ENCODE measurements at places on chromosomes 3 and 15.

DNA sequence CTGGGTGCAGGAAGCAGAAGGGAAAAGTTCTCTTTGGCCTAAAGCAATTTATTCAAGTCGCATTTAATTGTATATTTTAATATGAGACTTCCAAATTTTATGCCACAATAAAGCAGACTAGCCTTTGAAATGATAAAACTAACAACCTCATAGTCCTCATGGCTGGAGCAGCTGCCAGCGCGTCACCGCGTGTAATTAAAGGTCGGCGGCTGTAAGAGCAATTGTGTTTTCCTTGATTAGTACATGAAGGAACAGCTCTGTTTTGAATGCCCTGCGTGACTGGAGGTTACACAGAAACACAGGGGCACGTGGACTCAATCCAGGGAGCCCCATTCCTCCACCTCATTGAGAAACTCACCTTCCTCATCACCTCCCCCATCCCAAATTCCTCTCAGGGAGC is 10.1 kb upstream of the LRRC15 start:
- no peak for DNase-seq

DNA sequence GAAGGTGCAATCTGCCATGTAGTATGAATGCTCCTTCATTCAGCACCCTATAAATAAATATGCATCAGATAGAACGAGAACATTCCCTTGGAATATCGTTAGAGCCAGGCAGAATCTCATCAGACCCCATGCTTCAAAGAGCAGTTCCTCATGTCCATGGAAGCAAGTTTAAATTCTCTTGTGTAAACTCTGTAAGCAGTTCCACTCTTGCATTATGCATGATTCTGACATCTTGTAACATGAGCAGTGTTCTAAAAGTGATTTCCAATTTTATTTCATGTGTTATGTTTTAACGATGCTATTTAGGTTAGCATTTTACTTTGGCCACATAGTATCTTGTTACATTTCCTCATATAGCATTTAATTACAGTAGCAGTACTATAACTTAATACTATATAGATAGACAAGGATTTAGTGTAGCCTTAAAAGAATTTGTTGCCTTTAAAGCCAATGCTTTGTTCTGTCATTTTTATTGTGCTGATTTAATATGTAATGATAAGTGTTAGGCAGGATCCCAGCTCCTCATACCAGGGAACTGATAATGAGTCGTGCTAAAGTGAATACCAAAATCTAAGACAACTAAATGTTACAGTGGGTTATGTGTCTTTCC is 161.2 kb upstream of the NECTIN3 start:
- DNase-seq, result no peak

GRCh38 chr3:24533561-24534193 is 39.0 kb upstream of the THRB start:
- no peak for DNase-seq

DNA sequence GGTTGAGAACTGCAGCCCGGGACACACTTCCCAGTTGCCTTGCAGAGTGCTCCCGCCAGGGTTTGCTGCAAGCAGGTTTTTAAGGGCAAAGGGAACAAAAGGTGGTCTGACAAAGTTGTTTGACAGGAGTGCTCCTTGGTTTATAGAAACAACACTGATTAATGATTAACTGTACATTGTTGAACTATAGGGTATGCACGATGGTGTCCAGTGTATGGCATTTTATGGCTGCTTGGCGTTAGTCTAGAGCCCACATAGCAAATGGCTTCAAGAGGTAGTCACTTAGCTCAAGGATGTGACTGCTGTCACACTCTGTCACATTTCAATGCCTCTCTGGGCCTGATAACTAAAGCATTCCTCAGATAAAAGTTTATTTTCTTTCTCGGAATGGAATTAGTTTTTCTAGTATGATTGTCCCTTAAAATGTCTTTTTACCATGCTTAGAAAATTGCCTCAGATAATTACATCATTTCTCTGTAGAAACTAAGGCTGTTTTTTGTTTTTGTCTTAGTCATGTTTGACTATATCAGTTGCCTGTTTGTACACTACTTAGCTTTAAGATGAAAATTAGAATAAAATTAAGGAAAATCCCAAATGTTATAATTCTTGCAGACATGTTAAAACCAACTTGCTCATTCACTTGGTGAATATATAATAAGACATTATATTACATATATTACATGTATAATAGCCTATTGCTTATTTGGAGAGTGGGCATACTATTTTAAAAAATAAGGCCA is 61.3 kb upstream of the GATM start:
- no peak for DNase-seq

DNA sequence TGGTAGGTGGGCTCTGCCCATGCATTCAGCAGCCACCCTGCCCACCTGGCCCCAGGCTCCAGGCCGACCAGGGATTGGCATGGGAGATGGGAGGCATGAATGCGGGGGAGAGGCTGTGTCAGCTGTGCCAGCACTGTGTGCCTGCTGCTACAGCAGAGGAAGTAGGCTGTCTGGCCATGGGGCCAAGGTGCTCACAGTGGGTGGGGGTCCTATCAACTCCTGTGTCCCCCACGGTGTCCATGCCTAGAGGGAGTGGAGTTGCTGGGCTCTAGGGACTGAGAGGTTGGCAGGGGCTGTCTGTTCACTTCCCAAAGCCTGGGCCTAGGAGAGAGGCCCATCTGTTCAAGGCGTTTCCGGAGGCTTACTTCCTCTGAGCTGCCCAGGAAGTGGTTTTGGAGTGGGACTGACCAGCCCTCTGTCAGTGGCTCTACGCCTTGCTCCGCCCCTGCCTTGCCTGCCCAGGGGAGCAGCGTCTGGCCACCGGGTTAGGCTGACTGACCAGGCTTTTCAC is 5.8 kb downstream of the PRKCD start:
- peak; percentile 60 for DNase-seq

- no peak for DNase-seq
Measured at GRCh38 chr15:67794832-67795574, 30.3 kb upstream of the SKOR1 start.

- no peak for DNase-seq
Measured at GRCh38 chr3:41997702-41998550, 36.0 kb upstream of the ULK4 start.

GRCh38 chr15:66170042-66170441 is 83.5 kb downstream of the MEGF11 start:
- DNase-seq, result no peak

DNA sequence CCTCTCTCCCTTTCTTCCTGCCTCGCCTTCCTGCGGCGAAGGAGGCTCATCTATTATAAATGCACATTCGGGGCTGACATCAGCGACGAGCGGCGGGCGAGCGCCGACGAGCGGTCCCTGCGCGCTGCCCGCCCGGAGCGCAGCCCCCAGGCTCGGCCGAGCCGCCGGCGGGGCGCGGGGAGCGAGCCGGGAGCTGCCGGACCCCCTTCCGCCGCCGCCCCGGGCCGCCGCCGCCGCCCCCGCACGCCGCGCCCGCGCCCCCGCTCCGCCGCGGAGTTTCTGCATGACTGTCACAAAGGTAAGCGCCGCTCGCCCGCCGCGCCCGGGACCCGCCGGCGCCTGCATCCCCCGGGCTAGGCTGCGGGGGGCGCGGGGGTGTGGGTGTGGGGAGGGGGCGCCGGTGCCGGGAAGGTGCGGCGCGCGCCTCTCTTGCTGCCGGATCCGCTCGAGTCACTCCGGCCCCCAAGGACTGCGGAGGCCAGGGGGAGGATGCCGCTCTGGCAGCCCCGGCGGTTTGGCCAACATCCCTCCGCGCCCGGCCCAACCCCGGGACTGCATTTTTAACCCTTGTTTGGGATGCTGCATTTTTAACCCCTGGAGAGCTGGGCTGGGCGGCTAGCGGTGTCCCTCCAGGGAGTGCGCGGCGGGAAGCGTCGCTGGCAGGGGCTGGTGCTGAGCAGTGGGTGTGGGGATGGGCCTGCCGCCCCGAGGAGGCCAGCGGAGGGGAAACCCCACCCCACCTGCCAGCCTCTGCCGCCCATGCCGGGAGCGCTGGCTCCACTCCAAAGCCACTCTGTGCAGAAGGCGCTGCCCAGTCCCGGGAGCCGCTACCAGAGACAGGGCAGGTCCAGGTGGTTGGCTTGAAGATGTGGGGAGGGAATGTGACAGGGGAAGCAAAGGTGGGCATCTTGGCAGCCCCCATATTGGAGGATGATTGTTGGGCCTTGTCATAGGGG is at the start of gene CORO2B:
TSS of gene CORO2B (plus strand) at position 14 of the 956 bp plus-strand sequence. CDS start at position 284, 270 bp downstream.
- no peak for DNase-seq

GRCh38 chr3:87025661-87026645 is 35.0 kb upstream of the VGLL3 start:
- no peak for DNase-seq

- no peak for DNase-seq
Measured at GRCh38 chr15:38174691-38175090, 77.9 kb upstream of the SPRED1 start.

GRCh38 chr3:169311381-169311780 is 352.1 kb downstream of the MECOM start:
- DNase-seq, result no peak

DNA sequence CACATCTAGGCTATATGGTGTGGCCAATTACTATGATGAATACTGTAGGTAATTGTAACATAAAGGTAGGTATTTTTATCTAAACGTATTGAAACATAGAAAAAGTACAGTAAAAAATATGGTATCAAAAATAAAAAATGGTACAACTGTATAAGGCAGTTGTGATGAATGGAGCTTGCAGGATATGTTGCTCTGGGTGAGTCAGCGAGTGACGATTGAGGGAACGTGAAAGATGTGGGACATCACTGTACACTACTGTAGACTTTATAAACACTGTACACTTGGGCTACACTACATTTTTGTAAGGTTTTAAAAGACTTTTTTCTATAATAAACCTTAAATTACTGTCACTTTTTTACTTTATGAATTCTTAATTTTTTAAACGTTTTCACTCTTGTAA is 10.3 kb downstream of the CTNNB1 start:
- DNase-seq, result no peak

DNA sequence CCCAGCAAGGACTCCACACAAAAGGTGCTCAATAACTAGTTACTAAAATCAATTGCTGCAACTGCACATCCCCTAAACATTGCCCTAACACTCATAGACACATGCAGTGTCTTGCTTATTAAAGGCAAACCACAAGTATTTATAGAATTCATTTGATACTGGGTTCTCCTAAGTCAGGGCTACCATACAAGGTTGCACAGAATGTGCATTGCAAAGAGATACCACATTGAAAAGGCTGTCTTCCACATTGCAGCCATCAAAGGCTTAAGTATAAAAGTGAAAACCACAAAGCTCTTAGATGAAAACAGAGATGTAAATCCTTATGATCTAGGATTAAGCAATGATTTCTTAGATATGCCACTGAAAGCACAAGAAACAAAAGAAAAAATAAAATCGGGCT is 33.6 kb upstream of the TOPAZ1 start:
- DNase-seq, result no peak

GRCh38 chr3:87973906-87974305 is 84.9 kb downstream of the CGGBP1 start:
- DNase-seq, result no peak

GRCh38 chr3:138408751-138409570 is 25.5 kb upstream of the ESYT3 start:
- no peak for DNase-seq

DNA sequence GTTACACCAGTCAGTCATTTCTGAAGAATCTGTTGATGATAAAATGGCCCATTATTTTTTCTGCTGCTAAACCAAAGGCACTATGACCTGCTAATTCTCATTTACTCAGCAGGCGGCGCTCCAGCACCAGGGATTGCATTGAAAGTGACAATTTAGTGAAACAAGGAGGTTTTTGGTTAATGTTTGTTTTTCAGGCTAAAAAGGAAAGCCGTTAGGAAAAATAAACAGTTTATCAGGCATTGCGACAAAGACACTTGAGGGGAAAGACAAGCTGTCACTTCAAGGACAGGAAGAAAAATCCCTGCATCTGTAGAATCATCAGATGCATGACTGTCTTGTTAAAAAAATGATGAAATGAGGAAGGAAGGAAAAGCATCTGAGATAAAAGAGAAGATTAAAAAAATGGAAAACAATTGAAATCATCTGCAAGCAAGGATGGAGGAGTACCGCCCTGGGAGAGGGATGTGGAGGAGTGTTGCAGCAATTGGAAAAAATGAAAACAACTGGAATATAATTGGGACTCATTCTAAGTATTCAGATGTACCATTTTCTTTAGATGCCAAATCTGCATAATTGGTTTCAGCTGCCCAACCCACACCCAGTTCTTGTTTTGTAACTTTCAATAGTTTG is 54.0 kb downstream of the NR1D2 start:
- peak; percentile 49 for DNase-seq

- no peak for DNase-seq
Measured at GRCh38 chr3:108099244-108099643, 8.4 kb upstream of the CD47 start.

GRCh38 chr15:25670025-25670554 is 193.0 kb downstream of the ATP10A start:
- DNase-seq, result no peak

DNA sequence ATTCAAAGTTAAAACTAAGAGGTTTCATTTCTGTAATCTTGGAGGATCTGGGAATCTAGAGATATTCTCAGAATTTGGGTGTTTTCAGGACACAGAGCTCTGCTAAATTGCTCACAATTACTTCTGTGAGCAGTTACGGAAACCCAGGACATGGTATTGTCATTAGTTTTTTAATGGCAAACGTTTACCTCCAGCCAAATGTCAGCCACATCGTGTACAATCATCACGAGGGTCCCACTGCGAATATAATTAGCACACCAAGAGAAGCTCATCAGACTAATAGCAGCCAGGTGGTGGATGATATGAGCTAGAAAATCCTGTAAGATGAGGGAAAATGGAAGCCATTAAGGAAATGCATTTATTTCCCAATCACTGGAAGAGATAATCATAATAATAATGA is 56.0 kb downstream of the CERS3 start:
- DNase-seq, result no peak

DNA sequence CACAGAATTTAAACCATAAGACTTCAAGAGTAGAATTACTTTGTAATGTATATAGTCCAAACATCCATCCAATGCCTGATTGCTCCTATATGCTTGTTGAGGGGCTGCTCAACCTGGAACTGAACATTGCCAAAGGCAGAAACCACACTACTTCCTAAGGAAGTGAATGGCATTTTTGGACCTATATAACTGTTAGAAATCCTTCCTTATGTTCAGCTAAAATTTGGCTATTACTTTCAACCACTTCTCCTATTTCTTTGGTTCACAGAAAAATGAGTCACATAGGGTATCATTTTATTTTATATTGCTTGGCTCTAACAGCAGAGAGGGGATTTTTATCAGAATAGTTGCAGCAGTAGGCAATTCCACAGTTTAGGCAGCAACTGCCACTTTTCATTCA is 342.1 kb downstream of the SLC9A9 start:
- no peak for DNase-seq

- no peak for DNase-seq
Measured at GRCh38 chr3:154780263-154780662, 299.9 kb upstream of the MME start.

- DNase-seq, result no peak
Measured at GRCh38 chr15:63679588-63679987, 82.4 kb downstream of the FBXL22 start.

All from CD4-positive, alpha-beta T cell treated with Interleukin-15 for 1 hour (primary cell).